ENCODE measurements at places on chromosomes 5 and 9.

GRCh38 chr9:19554529-19554928 is 145.7 kb downstream of the ACER2 start:
- no peaks in the 10 kb centered on the region for H3K36me3 ChIP-seq
- no peak overlapping the region for H3K4me3 ChIP-seq
- DNase-seq, result no peak
- H3K27ac ChIP-seq, result no peak overlapping the region
- no peaks in the 10 kb centered on the region for H3K4me1 ChIP-seq

GRCh38 chr5:107567901-107568671 is 102.7 kb downstream of the EFNA5 start:
- peaks cover 5% of the 10 kb centered on the region for H3K4me1 ChIP-seq
- H3K27ac ChIP-seq, result no peak overlapping the region
- DNase-seq, result no peak
- no peaks in the 10 kb centered on the region for H3K27me3 ChIP-seq

GRCh38 chr5:79256563-79256962 is 20.6 kb downstream of the JMY start:
- peaks cover 2% of the 10 kb centered on the region for H3K4me1 ChIP-seq
- no peak overlapping the region for H3K27ac ChIP-seq
- no peak for DNase-seq
- no peaks in the 10 kb centered on the region for H3K27me3 ChIP-seq
- no peak overlapping the region for H3K4me3 ChIP-seq

- DNase-seq, result no peak
- no peaks in the 10 kb centered on the region for H3K27me3 ChIP-seq
- H3K36me3 ChIP-seq, result no peaks in the 10 kb centered on the region
- no peaks in the 10 kb centered on the region for H3K4me1 ChIP-seq
- no peak overlapping the region for H3K4me3 ChIP-seq
Observed at GRCh38 chr5:169527863-169528262, 55.7 kb upstream of the SPDL1 start.

DNA sequence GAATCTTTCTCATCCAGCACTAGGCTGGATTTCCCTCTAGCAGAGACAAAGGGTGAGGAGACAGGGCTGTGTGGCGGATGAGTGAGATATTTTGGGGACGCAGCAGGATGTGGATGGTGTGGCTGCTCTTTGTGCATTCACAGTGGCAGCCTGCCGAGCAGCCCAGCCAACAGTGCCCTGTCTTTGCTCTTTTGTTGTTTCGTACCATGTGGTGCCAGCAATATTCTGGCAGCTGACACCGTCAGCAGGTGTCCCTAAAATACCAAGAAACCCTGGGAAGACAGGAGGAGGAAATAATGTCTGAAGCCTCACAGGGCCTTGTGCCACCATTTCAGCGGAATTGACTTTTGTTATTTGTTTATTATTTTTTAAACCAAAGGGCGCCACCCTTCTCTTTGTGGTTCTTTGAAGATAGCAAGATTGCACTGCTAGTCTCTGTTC is 141.4 kb downstream of the CCDC192 start:
- H3K4me1 ChIP-seq, result no peaks in the 10 kb centered on the region
- no peaks in the 10 kb centered on the region for H3K27me3 ChIP-seq
- H3K27ac ChIP-seq, result no peak overlapping the region
- no peak overlapping the region for H3K4me3 ChIP-seq
- H3K36me3 ChIP-seq, result no peaks in the 10 kb centered on the region

GRCh38 chr9:120974921-120975320 is 48.3 kb upstream of the TRAF1 start:
- no peaks in the 10 kb centered on the region for H3K27me3 ChIP-seq
- H3K4me1 ChIP-seq, result peaks cover 4% of the 10 kb centered on the region
- no peak for DNase-seq
